ENCODE measurements at places on chromosomes 4 and X.
A peak's percentile ranks its signal among the peaks of the same experiment; 100 is the strongest.

- DNase-seq = no peak
These were observed 5.7 kb downstream of the ATP1B4 start for GRCh38 chrX:120367402-120368109.

DNA sequence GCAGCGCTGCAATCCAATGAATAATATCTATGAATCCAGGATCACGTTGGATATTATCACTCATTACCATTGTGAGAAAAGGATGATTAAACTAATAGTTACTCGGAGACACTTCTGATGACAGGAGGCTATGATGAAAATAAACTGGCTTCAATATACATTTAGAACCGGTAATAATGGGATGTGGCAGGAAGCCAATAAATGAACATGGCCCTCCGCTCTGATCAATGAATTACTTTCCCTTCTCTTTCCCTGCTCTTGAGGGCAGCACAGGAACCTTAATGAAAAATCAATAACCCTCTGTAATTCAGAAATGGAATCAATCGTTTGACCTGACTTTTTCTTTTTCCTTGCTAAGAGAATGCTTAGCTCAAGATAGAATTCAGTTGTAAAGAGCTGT lies 103.9 kb upstream of the PAQR3 start:
- no peak for DNase-seq

DNA sequence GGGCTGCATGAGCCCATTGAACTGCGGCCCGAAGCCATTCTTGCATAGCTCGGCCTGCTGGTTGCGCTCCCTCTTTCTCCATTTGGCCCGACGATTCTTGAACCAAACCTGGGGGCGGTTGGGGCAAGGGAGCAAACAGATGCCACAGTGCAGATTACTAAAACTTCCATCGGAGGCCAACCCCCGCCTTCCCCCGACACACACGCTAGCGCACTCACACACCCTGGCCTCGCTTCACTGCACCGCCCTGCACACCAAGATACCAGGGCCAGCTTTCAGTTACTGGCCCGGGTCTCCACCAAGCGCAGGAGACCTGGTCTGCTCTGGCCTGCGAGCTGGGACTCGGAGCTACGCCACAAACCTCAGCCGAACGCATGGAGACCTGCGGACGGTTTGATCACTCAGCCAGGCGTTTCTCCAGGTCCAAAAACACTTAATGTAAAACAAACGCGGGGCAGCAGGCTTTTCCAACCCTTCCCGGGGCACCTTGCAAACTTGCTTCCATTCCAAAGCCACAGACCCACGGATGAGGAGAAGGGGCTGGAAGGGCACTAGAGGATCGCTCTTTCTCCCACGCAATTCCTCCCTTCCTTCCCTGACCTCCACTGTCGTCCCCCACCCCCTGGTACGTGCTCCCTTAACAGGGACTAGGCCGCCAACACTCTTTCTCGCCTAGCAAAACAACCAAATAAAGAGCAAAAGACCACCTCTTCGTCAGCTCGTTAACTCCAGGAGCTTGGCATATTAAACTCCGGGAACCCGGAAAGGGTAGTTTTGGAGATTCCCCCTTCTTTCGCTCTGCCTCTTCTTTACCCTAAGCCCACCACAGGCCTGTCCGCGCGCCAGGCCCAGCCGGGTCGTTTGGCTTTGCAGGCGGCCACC lies 4.1 kb downstream of the PITX2 start:
- no peak for DNase-seq

GRCh38 chr4:138248058-138248457 lies 5.9 kb upstream of the SLC7A11 start:
- no peak for DNase-seq

DNA sequence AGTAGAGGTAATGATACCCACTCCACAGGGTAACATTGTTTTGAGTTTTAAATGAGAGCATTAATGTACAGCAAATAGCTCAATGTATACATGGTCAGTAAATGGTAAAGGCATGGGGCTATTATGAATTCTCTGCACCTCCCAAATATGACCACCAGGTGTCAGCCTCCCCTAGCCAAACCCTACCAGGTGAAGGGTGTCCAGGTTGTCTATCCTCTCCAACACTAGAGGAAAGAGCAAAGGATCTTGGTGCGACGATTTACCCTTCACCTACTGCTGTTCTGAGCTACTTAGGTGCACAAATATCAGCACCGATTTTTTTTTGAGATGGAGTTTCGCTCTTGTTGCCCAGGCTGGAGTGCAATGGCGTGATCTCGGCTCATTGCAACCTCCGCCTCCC lies 26.5 kb upstream of the XIAP start:
- DNase-seq = peak; percentile 16

DNA sequence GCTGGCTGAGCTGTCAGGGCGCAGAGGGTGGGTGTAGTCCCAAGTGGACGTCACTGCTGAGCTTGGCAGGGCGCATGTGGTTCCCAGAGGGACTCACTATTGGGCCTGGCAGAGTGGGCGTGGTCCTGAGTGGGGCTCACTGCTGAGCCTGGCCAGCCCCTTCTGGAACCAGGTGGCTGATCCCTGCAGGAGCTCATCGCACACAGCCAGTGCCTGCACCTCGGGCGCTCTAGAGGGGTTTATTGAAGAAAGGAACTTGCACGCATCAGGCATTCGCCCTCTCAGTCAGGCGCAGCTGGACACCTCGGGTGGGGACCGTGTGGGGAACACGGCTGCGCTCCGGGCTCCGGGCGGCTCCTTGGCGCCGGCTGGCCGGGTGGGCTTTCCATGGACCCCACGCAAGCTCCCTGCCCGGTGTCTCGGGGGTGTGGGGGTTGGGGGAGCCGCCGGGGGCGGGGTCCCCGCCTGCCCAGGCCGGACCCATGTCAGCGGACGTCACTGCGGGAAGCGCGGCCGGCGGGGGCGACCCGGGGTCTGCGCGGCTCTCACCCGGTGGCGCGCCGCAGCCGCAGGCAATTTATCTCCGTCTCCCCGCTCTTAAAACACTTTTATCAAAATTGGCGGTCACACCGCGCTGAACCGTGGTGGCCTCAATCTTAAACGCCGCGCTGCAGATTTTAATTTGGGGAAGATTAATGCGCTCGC lies 65.4 kb upstream of the NKX1-1 start:
- no peak for DNase-seq

- DNase-seq = no peak
These were observed 55.5 kb downstream of the ADRA2C start for GRCh38 chr4:3821580-3822229.

DNA sequence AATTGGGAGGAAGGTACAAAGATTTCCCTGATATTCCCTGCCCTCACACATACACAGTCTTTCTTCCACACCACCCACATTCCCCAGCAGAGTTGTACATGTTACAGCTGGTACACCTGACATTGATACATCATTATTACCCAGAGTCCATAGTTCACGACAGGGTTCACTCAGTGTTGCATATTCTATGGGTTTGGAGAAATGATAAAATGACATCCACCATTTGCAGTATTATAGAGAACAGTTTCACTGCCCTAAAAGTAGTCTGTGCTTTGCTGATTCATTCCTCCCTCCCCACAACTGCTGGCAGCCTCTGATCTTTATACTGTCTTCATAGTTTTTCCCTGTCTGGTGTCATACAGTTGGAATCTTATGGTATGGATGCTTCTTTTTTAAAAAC lies 15.0 kb downstream of the AGA start:
- no peak for DNase-seq

GRCh38 chr4:173124209-173124865 lies 44.3 kb upstream of the GALNT7 start:
- no peak for DNase-seq

- no peak for DNase-seq
These were observed 21.1 kb downstream of the PDE6B start for GRCh38 chr4:646460-646859.

GRCh38 chr4:153142700-153143438 lies 61.4 kb upstream of the TRIM2 start:
- DNase-seq = peak; percentile 72

- DNase-seq = no peak
These were observed 6.8 kb downstream of the PTCHD1 start for GRCh38 chrX:23341452-23341851.

DNA sequence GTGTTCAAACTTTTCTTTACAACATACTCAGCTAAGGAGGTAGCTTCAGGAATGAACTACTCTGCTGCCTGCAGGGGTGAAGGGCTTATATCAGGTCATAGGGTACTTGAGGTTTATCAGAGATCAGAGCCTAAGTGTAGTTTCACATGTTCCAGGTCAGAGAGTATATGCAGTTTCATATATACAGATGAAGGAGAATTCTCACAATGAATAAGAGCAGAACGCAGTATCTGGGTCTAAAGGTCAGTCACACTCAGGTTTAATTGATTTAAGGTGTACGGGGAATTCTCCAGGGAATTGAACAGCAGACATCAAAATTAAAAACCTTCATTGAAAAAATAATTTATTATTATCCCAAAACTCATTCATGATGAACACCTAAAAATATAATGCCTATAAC lies 700.6 kb downstream of the TECRL start:
- no peak for DNase-seq

DNA sequence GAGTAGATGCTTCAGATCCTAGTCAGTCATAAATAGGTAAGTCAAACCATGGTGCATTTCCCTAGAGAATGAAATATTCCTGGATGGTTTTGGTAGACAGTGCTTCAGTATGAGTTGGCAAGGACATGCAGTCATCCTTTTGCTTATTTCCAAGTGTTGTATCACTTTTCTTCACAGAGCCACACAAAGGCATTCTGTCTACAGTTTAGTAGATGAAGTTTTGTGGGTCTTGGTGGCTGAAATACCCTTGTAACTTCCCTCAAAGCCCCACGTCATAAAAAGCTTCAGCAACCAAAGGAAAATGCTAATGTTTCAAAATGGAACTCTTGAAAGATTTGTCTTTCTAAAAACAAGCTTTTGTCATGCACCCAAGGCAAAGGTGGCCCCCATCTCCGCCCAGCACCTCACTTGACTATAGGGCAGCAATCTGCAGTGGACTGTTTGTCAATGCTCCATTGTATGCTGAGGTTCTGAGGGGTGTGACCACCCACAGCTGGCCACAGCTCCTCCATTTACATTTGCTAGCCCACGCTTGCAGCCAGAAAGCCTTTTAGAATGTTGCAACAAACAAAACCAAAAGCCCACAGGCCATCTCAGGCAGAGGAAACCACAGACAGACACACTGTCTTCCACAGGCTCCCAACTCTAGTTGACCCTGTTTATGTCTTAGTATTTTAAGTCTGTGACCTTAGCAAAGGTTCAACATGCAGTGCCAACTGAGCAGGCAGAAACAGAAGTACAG lies 87.1 kb upstream of the FAM9C start:
- no peak for DNase-seq

DNA sequence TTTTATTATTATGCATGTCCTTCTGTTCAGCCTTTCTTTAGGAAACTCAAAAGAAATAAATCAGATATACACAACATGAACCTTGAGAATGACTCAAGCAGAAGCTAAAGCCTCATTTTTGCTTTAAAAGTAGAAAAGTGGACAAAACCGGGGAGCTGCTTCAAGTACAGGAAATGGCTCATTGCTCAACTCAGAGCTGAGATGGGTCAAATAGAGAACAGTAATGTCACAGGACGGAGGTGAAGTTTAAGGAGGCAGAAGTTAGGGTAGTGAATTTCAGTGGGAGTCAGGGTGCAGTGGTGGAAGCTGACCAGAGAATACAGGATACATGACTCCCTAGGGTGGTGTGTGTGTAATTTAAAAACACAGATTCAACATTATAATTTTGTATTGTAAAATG lies 22.2 kb downstream of the PHKA2 start:
- DNase-seq = no peak

DNA sequence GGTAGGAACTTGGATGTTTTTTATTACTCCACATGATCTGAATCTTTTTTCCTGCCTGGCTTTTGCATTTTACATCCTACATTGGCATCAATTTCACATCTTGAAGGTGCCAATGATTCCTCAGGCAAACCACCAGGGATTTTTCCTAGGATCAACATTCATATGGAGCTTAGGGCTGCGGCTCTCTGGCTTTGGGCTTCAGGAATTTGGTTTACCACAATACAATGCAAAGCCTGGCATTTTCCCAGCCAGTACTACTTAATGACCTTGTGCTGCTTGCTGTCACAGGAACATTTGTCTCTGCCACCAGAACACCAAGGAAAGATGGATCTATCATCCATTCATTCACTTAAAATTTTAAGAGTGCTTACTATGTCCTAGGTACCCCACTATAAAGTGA lies 180.7 kb downstream of the PDGFC start:
- no peak for DNase-seq

DNA sequence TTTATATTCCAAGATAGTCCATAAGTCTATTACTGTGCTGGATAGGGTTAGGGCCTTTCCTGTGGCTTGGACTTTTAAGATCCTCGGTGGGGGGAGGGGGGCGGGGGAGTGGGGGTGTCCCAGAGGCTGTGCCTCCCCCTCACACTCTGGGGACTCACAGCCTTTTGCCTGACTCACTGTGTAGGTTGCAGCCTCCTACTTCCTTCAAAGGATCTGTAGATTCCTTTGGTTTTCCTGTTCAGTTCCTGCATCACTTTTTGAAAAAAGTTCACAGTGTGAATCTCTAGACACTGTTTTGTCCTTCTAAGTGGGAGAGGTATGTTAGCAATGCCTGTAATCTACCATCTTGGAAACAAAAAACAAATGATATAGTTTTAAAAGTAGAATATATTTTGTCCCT lies 999.9 kb downstream of the GLUD2 start:
- DNase-seq = no peak

DNA sequence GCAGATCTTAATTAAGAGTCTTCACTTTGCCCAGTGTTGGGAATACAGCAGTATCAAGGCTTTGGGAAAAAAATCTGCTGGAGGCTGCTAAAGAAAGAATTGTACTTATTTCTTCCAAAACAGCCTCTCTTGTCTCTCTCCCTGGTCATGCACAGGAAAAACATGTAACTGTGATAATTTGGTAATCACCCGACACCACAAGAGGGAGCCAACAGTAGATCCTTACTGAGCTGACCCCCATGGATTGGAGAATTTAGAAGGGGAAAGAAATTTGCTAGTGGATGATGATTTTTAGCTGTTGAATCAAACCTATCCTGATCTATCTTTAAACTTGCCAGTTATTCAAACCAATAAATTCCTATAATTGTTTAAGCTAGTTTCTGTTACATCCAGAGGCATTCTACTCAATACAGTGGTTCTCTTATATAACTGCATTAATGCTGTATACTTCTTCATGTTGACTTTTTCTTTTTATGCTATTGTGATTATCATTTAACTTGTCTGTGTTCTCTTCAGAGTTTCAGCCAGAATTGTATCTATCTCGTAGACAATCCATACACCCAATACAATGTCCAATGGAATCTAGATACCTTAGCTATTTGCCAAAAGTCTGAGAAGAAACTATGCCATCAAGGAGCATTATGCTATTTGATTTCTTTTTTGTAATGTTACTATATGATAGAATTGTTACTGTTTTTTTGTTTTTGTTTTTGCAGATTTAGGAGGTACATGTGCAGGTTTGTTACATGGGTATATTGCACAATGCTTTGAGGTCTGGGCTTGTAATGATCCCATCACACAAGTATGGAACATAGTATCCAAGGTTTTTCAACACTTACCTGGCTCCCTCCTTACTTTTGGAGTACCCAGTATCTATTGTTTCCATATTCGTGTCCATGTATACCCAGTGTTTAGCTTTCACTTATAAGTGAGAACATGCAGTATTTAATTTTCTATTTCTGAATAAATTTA lies 31.3 kb upstream of the ARHGEF38 start:
- DNase-seq = no peak

All from hypothalamus (tissue), 51 donors.